ENCODE measurements at places on chromosomes 6 and 20.

DNA sequence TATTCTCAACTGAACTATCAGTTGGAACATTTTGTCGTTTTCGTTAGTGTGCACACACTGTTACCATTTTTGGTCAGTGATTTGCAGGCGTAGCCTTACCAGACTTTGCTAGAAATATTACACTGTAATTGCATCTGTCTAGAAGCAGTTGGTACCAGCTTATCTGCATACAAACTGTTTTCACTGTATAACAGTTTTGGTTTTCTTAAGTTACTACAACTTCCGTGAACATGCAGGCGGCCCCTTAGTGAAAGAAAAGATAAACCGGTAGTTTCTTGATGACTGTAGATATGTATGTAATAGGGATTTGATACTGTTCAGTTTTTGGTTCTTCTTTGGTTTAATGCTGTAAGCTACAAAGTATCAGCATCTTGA is 1.3 kb downstream of the DSTN start:
- DNase-seq = no peak

GRCh38 chr6:80976336-80976735 is 776.1 kb downstream of the TENT5A start:
- no peak for DNase-seq

DNA sequence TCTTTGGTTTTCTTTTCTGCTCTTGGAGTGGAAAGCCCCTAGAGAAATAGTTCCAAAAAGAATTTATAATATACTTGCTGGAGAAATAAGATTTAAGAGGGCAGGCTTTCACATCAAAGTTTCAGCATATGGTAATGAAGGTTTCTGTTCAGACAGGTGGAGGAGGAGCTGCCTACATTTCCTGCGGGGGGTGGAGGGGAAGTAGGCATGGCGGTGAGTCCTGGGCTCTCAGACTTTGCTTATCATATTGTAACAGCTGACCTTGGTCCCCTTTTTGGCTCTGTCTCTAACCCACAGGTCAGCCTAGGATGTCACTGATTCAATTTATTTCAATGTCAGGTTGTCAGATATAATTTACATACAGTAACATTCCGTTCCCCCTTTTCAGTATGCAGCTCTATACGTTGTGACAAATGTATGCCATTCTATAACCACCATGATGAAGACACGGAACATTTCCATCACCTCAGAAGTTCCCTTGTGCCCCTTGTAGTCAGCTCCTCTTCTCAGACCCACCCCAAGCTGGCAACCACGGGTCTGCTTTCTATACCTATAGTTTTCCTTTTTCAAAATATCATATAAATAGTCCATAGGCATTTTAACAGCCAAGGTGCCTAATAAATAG is 77.6 kb upstream of the GGTLC1 start:
- no peak for DNase-seq

DNA sequence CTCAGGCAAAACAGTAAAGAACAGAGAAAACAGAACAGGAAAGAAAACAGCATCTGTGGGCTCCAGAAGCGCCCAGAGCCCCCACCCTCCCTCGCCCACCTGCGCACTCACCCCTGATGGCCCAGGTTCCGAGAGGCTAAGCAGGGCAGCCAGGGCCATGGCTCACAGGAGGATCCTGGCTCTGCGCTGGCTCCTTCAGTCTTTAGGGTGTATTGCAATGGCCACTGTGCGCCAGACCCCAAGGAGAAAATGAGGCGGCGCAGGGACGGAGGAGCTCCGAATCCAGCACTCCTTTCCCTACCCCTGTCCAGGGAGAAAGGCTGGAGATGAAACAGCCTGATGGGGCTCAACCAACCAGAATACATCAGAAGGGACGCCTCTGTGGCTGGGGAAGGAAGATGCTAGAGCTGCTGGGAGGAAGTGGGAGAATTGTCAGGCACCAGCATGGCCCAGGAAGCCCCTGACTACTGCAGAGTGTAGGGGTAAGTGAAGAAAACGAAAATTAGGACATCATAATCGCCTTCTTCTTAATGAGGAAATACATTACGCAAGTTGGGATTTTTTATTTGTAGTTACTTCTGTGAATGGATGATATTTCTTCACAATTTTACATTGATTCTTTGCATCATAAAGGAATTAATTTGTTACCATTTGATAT is 49.0 kb downstream of the COL11A2 start:
- no peak for DNase-seq

DNA sequence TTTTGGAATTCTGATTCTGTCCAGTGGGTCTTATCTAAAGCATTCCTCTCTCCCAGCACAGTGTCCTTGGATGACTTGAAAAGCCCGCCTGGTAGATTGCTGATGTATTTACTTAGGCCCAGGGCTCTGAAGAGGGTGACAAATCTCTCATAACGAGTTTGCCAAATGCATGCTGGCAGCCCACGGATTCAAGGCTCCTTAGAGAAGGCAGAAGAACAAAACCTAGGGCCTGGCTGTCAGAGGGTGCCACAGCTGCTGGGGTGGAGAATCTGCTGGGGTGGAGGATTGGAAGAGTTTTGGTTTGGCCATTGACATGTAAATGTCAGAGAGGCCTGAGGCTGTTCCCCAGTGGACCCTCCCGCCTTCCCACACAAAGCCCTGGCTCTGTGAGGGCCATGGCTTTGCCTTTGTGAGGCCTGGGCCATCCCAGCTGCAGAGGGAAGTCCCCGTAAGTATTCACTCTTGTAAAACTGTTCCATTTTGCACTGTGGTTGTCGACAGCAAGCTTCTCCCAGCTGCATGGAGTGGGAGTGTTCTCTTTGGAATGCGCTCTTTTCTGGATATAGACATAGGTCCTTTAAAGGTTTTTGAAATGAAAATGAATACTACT is 50.3 kb downstream of the ANKRD6 start:
- no peak for DNase-seq

DNA sequence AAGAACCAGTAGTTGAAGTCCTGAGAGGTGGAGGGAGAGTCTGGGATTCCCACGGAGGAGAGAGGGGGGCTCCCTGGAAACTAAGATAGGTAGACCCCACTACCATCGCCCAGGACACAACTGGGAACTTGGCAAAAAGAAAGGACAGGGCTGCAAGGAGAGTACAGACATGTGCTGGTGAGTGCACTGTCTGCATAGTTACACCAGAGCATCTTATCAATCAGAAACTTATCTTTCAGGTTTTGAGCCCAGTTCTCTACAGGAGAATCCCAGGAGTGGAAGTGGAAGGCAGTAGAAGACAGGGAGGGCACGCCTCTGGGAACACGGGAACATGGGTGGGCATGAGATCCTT is 12.2 kb downstream of the NFKBIL1 start:
- no peak for DNase-seq

DNA sequence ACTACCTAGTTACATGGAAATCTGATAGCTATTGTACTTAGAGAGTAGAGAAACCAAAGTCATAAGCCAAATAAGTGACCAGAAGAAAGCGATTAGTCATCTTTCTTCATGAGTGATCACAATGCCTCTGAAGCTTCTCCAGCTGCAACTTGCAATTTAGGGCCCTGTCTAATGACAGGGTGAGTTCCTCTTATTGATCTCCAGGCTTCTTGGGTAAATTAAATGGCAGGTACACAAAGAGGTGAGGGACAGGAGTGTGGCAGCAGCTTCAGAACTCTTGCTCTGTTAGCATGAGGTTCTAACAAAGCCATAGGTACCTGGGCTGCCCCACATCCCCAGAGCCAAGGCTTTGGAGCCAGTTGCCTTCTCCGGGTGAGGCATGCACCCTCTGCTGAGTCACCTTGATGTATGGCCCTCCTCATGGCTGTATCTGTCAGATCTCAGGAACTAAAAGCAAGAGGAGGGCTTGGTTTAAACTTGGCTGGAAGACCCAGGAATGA is 60.8 kb downstream of the PRDM1 start:
- DNase-seq = no peak

- no peak for DNase-seq
Measured at GRCh38 chr6:126718600-126719327, 378.8 kb downstream of the CENPW start.

DNA sequence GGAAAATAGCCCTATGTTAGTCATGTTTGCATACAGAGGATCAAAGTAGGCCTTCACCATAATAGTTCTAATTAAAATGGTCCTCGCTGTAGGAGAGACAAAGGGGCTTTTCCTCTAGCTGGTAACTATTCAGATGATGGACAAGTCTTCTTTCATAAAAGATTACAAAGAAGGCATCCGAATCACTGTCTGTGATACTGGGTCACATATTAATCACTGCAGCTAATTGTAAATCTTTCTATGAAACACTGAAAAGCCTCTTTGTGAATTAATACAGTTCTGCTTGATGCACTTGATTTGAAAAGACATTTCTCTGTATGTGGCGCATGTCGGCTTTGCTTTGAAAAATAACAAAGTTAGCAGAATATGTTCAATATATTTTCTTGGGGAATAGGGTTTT is 520.8 kb downstream of the KIF16B start:
- no peak for DNase-seq

DNA sequence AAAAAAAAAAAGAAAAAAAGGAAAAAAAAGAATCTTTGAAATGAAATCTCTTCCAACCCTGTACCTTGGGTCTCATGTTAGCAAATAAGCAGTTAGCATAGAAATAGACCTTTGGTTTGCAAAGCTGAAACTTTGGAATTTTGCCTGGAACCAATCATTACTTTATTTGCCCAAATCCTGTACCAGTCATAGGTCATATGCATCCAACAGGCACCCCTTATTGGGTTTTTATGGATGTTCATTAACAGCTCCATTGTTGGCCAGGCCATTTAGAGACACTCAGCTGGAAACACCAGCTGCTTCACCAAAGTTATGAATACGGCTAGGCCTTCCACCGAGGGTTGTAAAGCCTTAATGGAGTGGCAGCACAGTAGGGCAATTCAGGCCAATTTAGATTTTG is 53.0 kb downstream of the ALDH8A1 start:
- no peak for DNase-seq

DNA sequence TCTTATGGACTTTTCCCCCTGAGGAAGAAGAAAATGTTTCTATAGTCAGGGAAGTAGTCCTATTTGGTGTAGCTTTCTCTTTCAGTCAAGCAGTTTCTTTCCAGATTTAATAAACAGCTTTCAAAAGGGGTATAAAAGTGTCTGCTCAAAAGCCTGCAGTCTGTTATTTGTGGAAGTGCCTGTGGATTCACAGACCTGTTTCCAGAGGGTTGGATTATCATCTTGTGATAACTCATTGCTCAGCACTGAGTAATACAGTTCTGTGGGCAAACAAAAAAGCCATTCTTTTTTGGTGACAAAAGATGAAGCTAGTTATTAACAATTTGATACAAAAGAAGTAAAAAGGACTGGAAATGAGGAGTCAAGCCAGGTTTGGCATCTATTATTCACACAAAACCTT is 358.2 kb upstream of the ID4 start:
- DNase-seq = no peak

Data from activated CD8-positive, alpha-beta memory T cell treated with anti-CD3 and anti-CD28 coated beads for 1 hour (primary cell).